ENCODE measurements at places on chromosomes 13 and 19.
A peak's percentile ranks its signal among the peaks of the same experiment; 100 is the strongest.

DNA sequence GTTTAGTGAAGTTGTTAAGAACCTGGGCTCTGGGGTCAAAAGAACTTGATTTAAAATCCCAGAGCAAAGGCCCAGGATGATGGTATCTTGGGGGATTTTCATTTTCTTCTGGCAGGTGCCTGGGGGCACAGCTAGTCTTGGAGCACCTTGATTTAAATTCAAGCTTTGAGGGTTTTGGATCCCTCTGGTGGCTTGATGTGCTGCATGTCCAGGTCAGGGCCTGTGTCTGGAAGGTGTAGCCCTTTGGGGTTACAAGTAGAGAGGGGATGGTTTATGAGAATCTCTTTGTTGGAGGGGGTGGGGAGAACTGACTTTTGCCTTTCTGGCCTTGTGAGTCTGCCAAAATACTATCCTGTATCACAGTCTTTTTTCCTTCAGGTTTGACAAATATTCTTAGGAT, 55.8 kb downstream of the AKAP11 start:
- DNase-seq: no peak

DNA sequence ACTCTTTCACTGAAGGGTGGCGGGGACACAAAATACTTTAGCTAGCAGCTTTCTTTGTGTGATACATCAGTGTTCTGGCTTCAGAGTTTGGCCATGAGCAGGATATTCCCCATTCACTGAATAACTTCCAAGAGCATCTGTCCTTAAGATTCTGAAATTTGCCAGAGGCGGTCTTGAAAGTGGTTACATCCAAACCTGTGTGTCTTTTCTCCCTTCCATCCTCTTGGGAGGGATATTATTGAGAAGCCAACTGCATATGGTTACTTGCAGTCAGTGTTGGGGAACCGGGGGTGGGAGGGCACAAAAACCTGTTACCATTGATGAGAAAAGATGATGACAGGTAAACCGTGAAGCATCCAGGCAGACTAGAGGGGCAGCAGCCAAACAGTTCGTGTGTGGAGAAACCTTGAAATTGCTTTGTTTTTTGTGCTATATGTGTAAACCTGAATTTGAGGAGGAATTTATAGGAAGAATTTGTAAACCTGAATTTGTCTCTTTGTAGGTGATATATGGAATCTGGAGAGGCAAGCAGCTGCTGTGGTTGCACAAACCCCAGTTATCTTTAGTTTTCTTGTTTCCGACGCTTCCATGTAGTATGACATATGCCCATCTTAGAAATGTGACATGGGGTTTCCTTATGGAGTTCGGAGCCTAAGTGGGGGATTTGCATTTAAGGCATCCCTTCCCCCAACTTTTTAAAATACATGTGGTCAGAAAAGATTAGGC, 104.8 kb downstream of the WDFY2 start:
- DNase-seq: no peak

GRCh38 chr19:2115911-2116426, 19.3 kb downstream of the IZUMO4 start:
- DNase-seq: no peak

DNA sequence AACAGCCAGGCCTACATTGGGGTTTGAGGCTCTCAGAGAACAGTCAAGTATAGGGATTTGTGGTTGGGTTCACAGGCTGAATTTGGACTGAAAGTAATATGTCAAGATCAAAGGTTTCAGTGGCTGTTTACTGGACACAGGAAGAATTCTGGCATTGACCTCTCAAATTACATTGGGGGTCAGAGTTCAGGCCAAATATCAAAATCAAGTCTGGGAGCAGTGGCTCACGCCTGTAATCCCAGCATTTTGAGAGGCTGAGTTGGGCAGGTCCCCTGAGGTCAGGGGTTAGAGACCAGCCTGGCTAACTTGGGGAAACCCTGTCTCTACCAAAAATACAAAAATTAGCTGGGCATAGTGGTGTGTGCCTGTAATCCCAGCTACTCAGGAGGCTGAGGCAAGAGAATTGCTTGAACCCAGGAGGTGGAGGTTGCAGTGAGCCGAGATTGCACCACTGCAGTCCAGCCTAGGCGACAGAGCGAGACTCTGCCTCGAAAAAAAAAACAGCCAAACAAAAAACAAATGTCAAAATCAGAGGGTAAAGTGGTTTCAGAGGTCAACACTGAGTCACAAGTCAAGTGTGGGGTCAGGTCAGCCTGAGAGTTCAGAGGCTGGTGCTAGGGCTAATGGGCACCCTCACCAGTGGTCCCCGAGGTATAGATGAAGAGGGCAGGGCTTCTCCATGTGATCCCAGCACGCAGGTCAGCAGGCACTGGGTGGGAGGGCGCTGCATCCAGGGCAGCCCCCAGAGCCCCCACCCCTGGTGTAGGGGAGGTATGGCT, 1.5 kb downstream of the SLC27A5 start:
- no peak for DNase-seq

DNA sequence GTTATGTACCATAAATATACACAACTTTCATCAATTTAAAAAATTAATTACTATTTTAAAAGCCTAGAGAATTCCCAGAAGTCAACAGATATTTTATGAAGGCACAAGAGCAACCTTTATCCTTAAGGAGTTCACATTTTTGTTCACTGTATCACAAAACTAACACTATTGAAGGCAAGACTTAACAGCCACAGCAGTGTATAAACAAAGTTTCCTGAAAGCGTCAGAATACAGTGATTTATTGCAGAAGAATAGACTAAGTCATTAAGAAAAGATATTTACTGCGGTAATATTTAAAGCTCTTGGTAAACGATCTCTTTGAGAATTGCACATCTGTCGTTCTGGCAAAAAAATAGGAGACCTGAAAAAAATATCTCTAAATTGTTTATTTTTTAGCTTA, 419.3 kb upstream of the NBEA start:
- DNase-seq: no peak

- no peak for DNase-seq
These were observed 29.1 kb downstream of the EPS15L1 start for GRCh38 chr19:16442386-16443276.

GRCh38 chr19:3506384-3507340, 551 bp downstream of the FZR1 start:
- DNase-seq: peak; percentile 34

- DNase-seq: no peak
These were observed 4.5 kb downstream of the GRIK5 start for GRCh38 chr19:42065511-42065910.

GRCh38 chr13:112905619-112905989, 63.4 kb upstream of the MCF2L start:
- DNase-seq: no peak

- DNase-seq: no peak
These were observed 232.4 kb downstream of the LHFPL6 start for GRCh38 chr13:39370554-39370953.

DNA sequence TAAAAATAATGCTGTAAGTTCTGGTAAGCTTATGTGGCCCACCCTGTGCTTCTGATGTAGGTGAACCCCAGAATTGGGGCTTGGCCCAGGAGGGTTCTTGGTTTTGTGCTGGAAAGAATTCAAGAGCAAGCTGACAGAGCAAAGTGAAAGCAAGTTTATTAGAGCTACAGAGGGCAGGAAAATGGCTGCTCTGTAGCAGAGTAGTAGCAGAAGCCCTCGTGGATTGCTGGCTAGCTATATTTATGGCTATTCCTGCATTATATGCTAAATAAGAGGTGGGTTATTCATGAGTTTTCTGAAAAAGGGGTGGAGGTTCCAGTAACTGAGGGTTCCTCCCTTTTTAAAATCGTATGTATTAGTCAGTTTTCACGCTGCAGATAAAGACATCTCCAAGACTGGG, 20.6 kb upstream of the ZNF599 start:
- no peak for DNase-seq

- no peak for DNase-seq
These were observed 5.5 kb upstream of the RANBP3 start for GRCh38 chr19:5983367-5983955.

DNA sequence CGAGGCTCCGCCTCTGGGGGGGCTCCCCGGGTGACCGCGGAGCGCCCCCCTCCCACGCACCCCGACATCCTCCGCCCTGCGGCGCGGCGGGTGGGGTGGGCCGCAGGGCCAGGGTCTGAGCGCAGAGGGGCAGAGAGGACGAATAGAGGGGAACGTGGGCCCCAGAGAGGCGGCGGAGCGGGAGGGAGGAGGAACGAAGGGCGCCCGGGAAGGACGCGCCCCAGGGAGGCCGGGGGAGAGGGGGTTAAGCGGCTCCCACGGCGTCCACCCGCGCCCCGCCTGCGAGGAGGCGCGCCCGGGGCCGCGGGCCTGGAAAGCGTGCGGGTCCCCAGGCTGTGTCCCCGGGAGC, 1.0 kb downstream of the HCN2 start:
- no peak for DNase-seq

DNA sequence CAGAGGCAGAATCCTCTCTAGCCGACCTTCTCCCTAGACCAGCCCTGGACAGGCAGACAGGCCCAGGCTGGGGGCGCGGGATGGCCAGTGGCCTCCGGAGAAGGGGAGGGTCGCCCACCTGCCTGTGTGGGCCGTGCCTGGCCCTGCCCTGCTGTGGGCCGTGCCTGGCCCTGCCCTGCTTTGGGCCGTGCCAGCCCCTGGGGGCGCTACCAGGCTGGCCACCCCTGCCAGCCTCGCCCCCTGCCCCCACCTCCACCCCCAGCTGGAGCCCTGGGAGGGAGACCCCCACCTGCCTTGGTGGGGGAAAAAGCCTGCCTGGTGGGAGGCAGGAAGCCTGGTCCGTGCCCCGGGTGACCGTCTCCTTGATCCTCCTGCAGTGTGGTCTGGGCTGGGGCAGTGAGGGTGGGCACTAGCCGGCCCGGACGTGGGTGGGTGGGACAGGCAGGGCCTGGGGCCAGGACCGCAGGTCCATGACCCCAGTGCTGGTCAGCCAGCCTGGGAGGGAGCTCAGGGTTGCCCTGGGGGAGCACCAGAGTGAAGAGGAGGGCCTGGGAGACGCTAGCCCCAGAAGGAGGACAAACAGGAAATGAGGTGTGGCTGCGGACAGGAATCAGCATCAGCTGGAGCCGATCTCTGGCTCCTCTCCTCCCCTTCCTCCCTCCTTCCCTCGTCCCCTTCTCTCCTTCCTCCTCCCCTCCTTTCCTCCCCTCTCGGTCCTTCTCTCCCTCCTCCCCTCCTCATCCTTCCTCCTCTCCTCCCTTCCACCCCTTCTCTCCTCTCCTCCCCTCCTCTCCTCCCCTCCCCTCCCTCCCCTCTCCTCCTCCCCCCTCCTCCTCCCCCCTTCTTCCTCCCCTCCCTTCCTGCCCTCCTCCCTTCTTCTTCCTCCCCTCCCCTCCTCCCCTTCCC, 5.1 kb upstream of the MKNK2 start:
- peak; percentile 51 for DNase-seq

GRCh38 chr13:106630162-106630561, 62.2 kb upstream of the ARGLU1 start:
- no peak for DNase-seq

- DNase-seq: no peak
These were observed 4.4 kb downstream of the AKT2 start for GRCh38 chr19:40280608-40281221.

- DNase-seq: no peak
These were observed 1244.2 kb upstream of the MIR17HG start for GRCh38 chr13:90103099-90103784.

GRCh38 chr13:102729560-102730270, 34.9 kb upstream of the METTL21C start:
- no peak for DNase-seq

DNA sequence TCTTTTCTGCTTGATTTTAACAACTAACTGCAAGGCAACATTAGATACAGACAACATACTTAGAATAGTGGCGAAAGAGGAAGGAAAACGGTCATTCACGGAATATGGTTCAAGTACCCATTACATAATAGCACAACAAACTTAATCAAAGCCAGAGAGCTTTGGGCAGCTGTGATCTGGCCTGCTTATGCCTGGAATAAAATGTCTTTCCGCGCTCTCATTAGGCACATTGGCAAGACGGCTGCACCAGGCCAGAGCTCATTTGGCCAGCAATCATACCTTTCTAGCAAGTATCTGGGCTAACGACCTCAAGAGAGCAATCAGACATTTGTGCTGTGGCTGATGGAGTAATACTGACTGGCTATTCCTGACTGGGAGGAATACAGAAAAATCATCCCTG, 112.8 kb downstream of the NALCN start:
- no peak for DNase-seq

DNA sequence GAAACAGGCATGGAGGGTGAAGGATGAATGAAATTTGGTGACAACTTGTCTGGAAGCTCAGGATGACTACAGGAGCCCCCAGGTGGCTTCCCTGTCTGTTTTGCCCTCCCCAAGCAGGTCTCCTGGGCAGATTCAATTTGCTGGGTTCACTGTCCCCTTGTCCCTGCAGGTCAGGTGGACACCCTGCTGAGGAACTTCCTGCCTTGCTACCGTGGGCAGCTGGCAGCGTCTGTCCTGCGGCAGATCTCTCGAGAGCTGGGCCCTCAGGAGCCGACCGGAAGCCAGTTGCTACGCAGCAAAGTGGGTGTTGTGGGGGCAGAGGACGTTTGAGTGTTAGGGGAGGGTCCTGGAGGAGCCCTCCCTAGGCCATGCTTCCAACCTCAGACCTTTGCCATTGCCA, 19.1 kb downstream of the PGLS start:
- no peak for DNase-seq

- no peak for DNase-seq
These were observed 85.5 kb downstream of the CACNA1A start for GRCh38 chr19:13420780-13421179.

DNA sequence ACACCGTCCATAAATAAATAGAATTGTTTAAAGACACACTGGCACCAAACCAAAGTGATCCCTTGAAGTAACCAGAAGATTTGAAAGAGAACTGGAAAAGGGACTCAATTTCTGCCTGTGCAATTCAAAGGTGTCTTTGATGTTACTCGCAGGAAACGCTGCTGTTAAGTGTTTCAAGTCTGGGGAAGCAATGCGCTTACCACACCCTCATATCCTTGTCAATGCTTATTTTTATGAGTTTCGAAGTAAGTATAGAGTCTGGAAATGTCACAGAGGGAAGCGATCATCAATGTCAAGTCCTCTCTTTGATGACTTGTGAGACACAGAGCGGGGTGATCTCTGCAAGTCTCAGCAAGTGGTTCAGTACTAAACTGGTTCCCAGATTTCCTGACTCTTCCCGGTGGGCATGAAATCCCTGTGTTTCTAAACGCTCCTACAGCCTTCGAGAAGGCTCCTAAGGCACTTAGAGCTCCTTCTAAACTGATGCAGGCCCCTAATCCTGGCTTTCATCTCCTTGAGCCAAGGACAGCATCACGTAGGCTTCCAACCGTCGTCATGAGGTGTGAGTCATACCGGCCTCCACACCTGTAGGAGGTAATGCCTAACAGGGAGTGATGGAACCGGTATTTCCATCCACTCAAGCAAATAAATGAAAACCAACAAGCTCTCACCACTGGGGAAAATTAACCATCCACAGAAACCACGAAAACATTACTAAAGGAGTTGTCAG, 22.8 kb downstream of the SYDE1 start:
- DNase-seq: peak; percentile 14

DNA sequence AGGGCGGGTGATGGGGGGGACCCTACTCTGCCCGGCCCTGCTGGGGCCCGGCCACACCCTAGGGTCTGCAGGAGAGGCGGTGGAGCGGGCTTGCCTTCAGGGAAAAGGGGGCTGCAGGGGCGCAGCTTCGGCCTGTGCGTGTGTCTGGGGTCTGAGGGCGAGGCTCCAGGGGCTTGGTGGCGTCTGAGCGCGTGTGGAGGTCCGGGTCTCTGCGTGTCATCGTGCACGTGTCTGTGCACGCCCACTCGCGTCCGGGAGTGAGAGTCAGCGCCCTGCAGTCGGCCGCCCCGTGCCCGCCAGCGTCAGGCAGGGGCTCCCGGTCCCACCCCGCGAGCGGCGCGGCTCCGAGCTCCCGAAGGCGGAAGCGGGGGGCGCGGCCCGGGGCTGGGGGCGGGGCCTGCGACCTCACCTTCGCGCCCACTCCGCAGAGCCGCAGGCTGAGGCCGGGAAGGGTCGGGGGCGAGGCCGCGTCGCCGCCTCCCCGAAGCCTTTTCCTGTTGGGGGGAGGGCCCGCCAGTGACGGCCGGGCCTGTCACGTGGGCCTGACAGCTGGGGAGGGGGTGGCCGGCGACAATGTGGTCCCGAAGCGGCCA, at the start of gene ARHGAP45:
ARHGAP45 (plus strand) TSS at position 420 of the 593 bp plus-strand sequence. CDS start 239 bp downstream, outside the sequence.
- DNase-seq: peak; percentile 91

All from activated CD4-positive, alpha-beta T cell treated with anti-CD3 and anti-CD28 coated beads, Interleukin-10, Interleukin-2, amounts not matched to agents 100 ng/mL and 50 ng/mL, durations not matched to agents 16 hours and 8 hours (primary cell).